ENCODE measurements at places on chromosomes 16 and 17. TPM values are rescaled to one million over a fixed set of nuclear protein-coding genes. Genes with fewer than 3 reads are reported as not detected.

DNA sequence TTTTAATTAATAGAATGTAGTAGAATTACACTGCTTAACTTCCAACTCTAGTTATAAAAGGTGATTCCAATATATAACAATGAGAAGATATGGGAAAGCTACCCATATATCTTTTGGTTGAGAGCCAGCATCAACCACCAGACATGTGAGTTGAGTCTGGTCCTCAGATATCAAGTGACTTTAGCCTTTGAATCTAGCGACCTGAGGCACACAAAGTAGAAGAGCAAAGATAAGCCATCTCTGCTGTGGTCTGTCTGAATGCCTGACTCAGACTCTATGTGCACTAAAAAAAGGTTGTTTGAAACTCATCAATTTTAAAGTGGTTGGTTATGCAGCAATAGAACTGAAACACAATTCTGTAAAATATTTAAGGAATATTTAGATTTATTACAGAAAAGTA is 492.5 kb upstream of the SOX9 start:
- no peak for DNase-seq

- no peak for DNase-seq
Measured at GRCh38 chr16:89161763-89162713, 9.5 kb upstream of the CDH15 start.

DNA sequence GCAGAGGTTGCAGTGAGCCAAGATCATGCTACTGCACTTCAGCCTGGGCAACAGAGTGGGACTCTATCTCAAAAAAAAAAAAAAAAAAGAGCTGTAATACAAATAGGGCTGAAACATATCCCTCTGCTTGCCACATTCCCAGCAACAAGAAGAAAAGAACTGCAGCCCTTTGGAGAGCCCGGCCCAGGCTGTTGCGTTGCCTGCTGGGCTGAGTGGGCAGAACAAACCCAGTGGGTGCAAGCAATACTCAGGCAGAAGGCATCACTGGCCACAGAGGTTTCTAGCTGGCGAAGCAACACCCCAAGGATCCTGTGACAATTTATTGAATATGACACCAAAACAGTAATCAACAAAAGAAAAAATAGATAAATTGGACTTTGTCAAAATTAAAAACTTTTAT is 44.0 kb downstream of the PIGL start:
- DNase-seq, result no peak

GRCh38 chr16:65667011-65667578 is 545.2 kb upstream of the CDH11 start:
- no peak for DNase-seq

- DNase-seq, result no peak
Measured at GRCh38 chr17:55487695-55488432, 23.4 kb downstream of the SMIM36 start.

DNA sequence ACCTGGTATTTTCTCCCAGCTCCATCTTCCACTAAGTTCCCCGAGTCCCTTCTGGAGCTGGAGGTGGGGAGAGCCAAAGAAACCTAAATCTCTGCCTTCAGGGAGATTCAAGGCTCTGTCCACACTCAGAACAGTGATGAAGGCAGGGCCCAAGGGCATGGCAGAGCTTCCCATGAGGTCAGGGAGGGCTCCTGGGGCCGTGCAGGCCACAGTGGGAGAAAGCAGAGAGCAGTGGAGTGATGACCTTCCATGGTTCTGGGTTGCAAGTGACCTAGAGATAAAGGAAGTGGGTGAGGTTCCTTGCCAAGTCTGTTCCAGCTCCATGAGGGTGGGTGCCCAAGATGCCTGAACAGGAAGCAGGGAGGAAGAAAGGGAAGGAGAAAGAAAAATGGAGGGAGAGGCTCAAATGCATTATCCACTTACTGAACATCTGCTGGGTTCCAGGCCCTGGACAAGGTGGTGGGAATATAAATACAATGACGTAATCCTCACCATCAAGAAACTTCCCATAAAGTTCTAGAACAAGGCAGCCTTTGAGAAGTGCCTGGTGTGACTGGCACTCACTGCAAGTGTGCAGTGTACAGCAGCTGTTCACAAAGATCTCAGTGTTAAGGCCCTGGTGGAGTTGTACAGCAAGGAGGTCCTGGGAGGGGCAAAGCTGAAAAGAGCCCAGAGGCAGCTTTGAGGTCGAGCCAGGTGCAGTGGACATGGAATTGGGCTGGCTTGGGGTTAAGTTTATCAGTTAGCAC is 13.3 kb downstream of the TBKBP1 start:
- no peak for DNase-seq

DNA sequence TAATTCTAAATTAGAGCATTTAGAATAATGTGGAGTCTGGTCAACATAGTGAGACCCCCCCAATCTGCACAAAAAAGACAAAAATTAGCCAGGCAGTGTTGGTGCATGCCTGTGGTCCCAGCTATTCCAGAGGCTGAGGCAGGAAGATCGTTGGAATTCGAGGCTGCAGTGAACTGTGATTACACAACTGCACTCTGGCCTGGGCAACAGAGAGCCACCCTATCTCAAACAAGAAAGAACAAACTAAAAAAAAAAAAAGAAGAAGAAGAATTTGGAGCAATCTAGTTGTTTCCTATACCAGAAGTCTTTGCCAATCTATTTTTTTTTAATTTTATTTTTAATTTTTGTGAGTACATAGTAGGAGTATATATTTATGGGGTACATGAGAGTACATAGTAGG is 6.0 kb downstream of the CETP start:
- DNase-seq, result no peak

DNA sequence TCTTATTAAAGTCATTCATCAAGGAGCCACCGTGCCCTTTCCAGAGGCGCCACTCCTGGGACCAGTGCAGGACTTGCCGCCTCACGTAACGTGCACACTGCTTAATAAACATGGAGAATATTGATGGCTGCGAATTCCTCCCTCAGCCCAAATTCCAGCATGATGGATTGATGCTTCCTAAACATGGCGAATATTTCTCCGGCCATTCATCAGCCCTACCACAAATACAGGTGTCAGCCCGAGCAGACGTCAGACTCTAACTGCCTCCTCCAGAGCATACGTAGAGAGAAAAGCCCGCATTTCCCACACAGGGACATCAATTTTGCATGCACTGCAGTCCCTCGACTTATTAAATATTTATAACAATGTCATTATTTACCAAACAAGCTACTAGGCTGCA is 97.0 kb downstream of the USP31 start:
- no peak for DNase-seq

- DNase-seq, result peak; percentile 90
Measured at GRCh38 chr17:77601054-77601979, 357.2 kb upstream of the TNRC6C start.

- DNase-seq, result peak; percentile 51
Measured at GRCh38 chr16:3876695-3877094, 3.8 kb downstream of the CREBBP start.

GRCh38 chr17:66152756-66153155 is 39.2 kb downstream of the CEP112 start:
- DNase-seq, result no peak

Gene SLC9A5
- 0.55 TPM for total RNA-seq

Gene CCL17
- total RNA-seq, result not detected

Gene CES3
- total RNA-seq, result 0.55 TPM

Gene TMEM235
- total RNA-seq, result not detected

All from mesenteric fat pad (tissue), 1 donor.